SW480 (cell line): ENCODE measurements at places on chromosomes 7 and 10.

DNA sequence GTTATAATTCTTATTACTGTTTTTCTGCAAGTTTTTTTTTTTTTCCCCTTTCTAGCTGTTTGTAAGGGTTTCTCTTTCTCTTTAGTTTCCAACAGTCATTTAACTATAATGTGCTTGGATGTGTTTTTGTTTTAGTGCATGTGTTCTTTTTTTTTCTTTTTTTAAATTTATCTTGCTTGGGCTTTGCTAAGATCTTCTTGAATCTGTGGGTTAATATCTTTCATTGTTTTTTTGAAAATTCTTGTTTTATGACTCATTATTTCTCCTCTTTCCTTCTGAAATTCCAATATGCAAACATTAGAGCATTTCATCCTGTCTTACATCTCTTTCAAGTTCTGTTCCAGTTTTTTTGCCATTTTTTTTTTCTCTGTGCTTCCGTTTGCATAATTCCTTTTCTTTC, 5.7 kb upstream of the HK1 start:
- DNase-seq = no peak

DNA sequence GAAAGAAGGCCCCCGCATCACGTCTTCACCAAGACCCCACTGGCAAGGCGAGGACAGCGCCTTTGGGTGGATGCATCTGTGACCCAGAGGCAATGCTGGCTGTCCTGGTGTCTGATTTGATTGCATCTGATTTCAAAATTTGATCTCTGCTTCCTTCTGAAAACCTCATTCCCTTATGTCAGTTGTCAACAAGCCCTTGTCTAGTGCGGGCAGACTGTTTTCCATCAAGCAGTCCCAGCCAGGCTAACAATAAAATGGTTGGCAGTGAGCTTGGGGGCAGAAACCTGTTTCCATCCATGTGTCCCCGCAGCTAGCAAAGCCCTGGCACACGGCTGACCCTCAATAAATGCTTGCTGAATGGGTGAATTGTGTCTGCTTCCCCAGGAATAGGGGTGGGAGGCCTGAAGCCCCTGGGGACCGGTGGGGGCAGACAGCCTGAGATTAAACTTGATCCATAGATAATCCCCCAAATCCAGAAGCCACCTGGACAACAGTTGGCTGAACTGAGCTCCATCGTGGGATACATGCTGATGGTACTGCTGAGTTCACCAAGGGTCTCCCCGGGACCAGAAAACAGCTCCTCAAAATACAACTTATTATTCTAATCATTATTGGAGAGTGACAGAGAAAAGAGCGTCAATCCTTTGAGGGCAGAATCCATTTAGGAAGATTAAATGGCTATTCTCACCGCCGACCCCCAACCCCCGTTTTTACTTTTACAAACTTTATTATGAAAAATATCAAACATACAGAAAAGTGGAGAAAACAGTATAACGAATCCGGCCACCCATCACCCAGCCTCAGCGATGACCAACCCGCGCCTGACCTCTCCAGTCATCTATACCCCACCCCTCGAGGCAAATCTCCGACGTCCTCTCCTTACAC, 912 bp upstream of the DUSP5 start:
- peak; percentile 52 for DNase-seq

DNA sequence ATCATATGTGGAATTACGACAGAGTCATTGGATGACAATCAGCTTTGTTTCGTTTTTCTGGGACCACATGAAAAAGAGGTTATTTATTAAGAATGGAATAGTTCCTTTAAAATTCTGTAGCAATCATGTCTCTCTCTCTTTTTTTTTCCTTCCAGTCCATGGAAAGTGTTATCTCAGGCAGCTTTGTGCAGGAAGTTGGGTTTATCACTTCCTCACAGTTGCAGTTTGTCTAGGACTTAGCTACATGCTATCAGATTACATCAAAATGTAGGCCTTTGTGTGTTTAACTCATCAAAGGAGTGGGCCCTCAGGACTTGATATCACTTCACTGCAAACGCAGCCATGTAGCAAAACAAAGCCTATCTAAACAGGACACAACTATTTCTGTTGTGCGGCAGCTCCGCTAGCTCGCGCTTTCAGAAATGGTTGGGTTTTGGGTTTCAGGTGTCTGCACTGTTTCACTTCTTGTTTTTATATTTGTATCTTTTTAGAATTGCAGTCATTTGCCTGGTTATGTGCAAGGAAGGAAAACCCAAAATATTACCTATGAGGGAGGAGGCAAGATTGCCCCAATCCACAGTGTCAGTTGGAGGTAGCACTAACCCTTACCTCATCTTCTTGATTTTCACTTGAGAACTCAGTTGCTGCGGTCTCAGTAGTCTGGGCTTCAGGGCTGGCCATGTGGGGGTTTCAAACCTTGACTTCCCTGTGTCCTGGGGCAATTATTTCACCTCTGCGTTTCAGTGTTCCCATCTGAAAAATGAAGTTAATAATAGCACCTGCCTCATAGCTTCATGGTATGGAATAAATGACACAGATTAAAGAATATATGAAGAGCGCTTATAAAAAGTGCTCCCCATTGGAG, 66.7 kb downstream of the HHEX start:
- DNase-seq = no peak

GRCh38 chr7:117982071-117983055, 109.1 kb upstream of the CTTNBP2 start:
- DNase-seq = no peak

- no peak for DNase-seq
These were observed 239.7 kb downstream of the EMX2 start for GRCh38 chr10:117782276-117782675.

- DNase-seq = peak; percentile 33
These were observed 95.4 kb downstream of the ELMO1 start for GRCh38 chr7:37352974-37353948.
